ENCODE measurements at places on chromosomes 2 and 18.

DNA sequence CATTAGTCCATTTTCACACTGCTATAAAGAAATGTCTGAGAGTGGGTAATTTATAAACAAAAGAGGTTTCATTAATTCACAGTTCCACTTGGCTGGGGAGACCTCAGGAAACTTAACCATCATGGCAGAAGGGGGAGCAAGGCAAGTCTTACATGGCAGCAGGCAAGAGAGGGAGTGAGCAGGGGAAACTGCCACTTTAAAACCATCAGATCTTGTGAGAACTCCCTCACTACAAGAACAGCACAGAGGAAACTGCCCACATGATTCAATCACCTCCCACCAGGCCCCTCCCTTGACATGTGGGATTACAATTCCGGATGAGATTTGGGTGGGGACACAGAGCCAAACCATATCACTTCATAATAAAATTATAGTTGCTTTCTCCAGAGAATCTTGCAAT, 365.5 kb upstream of the ID2 start:
- DNase-seq = no peak

GRCh38 chr2:230984393-230985220, 11.3 kb upstream of the SPATA3 start:
- DNase-seq = no peak

DNA sequence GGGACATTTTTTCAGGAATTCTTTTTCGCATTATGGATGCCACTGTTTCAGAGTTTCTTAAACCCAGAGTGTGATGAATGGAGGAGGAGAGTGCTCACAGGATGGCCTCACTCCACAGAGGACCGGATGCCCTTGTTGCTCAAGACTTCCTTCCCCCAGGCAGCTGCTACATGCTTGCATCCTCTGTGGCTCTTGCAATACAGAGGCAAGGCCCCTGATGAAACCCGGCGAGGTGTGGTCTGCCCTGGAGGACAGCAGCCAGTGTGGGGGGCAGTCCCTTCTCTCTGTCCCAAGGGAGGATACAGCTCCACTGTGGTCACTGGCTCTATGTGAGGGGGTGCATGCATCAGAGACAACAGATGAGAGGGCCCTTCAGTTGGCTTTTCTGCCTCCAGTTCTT, 109.6 kb downstream of the SH3RF3 start:
- DNase-seq = peak; percentile 90

DNA sequence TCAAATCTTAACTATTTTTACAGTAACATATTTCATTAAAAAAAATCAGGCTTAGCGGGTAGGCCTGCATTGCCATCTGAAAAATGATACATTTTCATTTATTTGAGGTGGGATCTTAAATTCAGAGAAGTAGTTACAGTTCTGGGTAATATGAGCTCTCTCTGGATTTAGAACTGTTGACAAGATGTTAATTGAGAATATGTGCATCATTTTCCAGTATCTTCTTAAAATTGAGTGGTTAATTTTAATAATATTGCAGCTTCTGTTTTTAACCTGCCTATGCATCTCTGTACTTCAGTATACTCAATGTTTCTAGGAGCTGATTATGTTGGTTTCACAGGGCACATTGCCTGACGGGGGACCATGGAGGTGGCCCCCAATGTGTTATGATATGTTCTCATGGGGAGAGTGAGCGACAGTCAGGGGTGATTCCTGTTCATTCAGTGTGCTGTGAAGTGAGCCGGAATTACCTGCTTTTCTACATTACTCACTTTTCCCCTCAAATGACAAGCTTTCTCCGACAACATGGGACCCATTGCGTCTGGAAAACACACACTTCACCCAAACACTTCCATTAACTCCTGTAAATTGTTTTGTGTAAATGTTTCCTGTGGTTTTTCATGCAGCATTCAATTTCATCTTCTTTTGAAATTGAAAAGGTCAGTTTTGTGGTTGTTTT, 406.2 kb downstream of the MTX2 start:
- DNase-seq = no peak

- DNase-seq = no peak
Observed at GRCh38 chr2:15230599-15231192, 330.4 kb downstream of the NBAS start.

All from GM03348 (cell line).